ENCODE measurements at places on chromosomes 5 and 9. TPM values are rescaled to one million over a fixed set of nuclear protein-coding genes. Genes with fewer than 3 reads are reported as not detected.

GRCh38 chr5:73770172-73771025 is 144.4 kb downstream of the ARHGEF28 start:
- no peak overlapping the region for H3K27ac ChIP-seq
- DNase-seq, result no peak
- no peaks in the 10 kb centered on the region for H3K27me3 ChIP-seq
- no peak overlapping the region for H3K4me3 ChIP-seq

- DNase-seq, result peak; percentile 61
- peaks cover 28% of the 10 kb centered on the region for H3K36me3 ChIP-seq
- H3K27me3 ChIP-seq, result no peaks in the 10 kb centered on the region
- H3K4me1 ChIP-seq, result no peaks in the 10 kb centered on the region
These were observed 53.0 kb downstream of the ERGIC1 start for GRCh38 chr5:172886974-172887501.

DNA sequence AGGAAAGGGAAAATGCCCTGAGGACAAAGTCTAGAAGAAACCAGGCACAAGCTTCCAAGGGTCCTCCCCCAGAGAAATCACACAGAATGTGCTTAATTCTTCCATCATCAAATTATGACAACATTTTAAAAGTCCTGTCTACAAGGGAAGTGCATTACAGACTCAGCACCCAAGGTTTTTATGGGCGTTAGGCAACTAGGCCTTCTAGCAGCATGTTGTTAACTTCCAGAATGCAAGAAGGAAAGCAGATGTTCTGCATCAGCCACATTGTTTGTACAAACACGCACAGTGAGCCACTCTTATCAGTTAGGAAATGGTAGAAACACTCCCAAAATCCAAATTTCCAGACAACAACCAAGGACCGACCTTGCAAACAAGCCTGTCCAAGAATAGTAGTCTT is 26.5 kb downstream of the SMC5 start:
- no peak for DNase-seq
- H3K27me3 ChIP-seq, result no peaks in the 10 kb centered on the region
- no peak overlapping the region for H3K27ac ChIP-seq
- no peaks in the 10 kb centered on the region for H3K36me3 ChIP-seq
- H3K4me3 ChIP-seq, result no peak overlapping the region
- no peaks in the 10 kb centered on the region for H3K4me1 ChIP-seq

DNA sequence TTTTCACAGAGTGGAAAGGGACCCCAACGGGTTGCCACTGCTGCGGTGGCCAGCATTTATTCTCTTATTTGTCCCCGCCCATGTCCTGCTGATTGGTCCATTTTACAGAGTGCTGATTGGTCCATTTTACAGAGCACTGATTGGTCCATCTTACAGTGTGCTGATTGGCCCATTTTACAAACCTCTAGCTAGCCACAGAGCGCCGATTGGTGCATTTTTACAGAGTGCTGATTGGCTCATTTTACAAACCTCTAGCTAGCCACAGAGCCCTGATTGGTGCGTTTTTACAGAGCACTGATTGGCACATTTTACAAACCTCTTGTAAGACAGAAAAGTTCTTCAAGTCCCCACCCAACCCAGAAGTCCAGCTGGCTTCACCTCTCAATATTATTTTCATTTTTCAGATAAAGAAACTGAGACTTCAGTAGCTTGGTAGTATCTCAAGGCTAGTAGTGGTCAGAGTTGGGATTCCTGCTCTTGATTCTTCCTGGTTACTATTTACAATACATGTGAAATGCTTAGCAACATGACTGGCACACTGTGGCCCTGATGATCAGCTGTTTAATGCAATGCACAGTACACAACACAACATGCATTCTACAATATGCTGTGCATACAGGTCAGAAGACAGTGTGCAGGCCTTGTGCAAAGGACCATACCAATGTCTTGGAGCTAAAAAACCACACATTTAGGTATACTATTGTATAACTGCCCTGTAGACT is 63.6 kb upstream of the BOD1 start:
- no peaks in the 10 kb centered on the region for H3K27me3 ChIP-seq
- no peak overlapping the region for H3K27ac ChIP-seq
- no peak overlapping the region for H3K4me3 ChIP-seq
- H3K36me3 ChIP-seq, result no peaks in the 10 kb centered on the region

- no peak for DNase-seq
- no peaks in the 10 kb centered on the region for H3K4me1 ChIP-seq
- no peak overlapping the region for H3K27ac ChIP-seq
- H3K36me3 ChIP-seq, result no peaks in the 10 kb centered on the region
These were observed 107.5 kb downstream of the ROR2 start for GRCh38 chr9:91842358-91843049.

- H3K4me3 ChIP-seq, result no peak overlapping the region
- no peak for DNase-seq
- H3K27ac ChIP-seq, result no peak overlapping the region
- H3K4me1 ChIP-seq, result no peaks in the 10 kb centered on the region
- no peaks in the 10 kb centered on the region for H3K27me3 ChIP-seq
These were observed 52.4 kb upstream of the HMHB1 start for GRCh38 chr5:143759396-143760130.

DNA sequence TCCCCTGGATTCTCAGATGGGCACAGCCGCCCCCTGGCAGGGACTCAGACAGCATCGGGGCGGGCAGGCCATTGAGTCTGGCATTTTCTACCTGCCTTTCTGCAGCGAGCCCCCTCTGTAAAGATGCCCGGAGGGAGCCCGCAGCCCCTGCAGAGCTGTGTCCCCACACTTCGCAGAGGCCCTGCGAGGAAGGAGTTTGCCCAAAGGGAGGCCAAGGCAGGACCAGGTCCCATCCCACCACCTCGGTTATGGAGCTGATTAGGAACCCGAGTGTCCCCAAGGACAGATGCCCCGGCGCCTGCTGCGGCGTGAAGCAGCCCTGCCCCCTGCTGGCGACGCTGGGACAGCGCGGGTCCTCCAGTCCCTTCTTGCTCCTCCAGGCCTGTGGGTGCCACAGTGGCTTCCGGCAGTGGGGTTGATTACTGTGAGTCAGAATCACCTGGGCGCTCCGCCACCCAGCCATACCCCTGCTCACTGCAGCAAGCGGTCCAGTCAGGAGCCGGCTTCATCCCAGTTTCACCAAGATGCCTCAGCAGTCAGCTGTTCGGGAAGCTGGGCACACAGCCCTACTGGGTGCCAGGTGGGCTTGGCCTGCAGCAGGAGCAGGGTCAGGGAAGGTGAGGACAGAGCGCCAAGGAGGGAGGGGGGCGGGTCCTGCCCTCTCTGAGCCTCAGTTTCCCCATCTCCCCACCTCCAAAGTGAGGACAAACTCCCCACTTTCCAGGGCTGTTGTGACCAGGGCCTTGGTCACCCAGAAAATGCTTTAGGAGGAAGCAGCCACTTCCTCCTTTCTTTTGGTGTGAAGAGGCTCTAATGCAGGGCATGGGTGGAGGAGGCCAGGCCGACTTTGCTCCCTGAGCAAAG is 117.2 kb downstream of the RXRA start:
- no peaks in the 10 kb centered on the region for H3K27me3 ChIP-seq
- no peaks in the 10 kb centered on the region for H3K36me3 ChIP-seq
- DNase-seq, result peak; percentile 72
- peaks cover 5% of the 10 kb centered on the region for H3K4me1 ChIP-seq
- H3K27ac ChIP-seq, result no peak overlapping the region
- no peak overlapping the region for H3K4me3 ChIP-seq

DNA sequence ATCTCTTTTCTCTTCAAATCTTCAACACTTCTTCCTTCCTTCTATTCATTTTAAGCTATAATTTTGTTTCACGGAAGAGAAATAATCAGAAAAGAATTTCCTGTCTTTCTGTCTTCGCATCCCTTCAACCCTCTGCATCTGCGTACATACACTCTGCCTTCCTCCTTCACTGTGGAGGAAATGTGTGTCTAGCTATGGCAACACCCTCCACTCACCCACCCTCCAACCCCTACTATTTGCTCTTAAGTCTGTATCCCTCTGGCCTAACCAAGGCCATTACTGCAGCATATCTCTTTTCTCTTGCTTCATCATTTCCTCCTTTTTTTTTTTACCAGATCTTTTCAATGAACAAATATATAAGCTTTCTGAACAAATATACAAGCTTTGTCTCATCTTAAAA is 105.7 kb upstream of the NUDT12 start:
- H3K4me1 ChIP-seq, result no peaks in the 10 kb centered on the region
- no peak for DNase-seq
- H3K27me3 ChIP-seq, result no peaks in the 10 kb centered on the region
- no peaks in the 10 kb centered on the region for H3K36me3 ChIP-seq

DNA sequence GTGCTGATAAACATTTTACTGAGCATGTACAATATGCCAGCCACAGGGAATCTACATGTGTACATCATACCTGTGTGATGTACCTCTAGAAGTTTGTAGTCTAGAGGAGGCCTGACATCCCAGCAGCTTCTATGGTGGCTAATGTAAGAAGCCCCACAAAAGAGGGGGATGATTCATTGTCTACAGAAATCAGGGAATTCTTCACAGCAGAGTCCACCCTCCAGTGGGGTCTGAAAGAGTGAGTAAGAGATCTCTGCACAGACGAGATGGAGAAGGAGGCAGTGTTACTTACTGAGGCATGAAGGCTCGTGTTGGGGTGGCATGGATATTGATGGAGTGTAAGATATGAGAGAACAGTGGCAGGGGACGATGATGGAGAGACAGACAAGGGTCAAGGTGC is 103.0 kb downstream of the NTRK2 start:
- no peak for DNase-seq
- no peaks in the 10 kb centered on the region for H3K4me1 ChIP-seq
- H3K27me3 ChIP-seq, result no peaks in the 10 kb centered on the region
- H3K27ac ChIP-seq, result no peak overlapping the region

DNA sequence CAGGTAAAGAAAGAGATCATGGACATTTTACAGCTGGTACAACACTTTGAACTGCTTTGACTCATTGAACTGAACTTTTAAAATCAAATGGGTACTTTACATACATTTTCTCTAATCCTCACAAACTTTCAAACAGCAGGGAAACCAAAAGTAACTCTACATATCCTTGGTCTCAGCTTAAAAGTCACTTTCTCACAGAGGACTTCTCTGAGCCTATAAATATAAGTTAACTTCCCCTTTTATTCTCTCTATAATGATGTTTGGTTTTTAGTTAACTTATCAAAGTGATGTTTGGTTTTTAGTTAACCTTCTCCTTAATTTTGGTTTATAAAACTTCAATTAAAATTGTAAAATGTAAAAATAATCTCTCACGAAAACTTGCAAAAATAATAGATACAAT is 209.8 kb downstream of the MCTP1 start:
- DNase-seq, result no peak
- peaks cover 8% of the 10 kb centered on the region for H3K4me1 ChIP-seq
- no peak overlapping the region for H3K27ac ChIP-seq
- no peaks in the 10 kb centered on the region for H3K36me3 ChIP-seq
- H3K27me3 ChIP-seq, result no peaks in the 10 kb centered on the region
- H3K4me3 ChIP-seq, result no peak overlapping the region

DNA sequence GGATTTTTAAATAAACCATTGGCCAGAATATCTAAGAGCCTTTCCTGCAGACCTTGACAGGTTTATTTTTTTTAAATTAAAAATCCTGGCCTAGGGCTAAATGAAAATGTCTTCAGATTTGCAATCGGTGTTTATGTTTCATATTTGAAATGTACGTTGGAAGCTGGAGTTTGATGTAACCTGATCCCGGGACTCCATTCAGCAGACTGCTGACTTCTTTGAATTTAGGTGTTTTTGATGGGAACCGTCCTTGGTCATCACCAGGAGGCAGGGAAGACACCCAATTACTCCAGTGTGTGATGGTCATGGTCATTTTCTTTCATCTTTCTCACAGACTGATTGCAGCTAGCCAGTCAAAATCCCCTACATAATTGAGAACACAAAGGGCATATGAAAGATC is 60.1 kb upstream of the BRINP1 start:
- DNase-seq, result no peak
- no peak overlapping the region for H3K27ac ChIP-seq
- no peak overlapping the region for H3K4me3 ChIP-seq
- H3K4me1 ChIP-seq, result no peaks in the 10 kb centered on the region

- H3K4me1 ChIP-seq, result peaks cover 29% of the 10 kb centered on the region
- DNase-seq, result no peak
- H3K27ac ChIP-seq, result peak overlapping the region; percentile 86
- no peaks in the 10 kb centered on the region for H3K36me3 ChIP-seq
- no peaks in the 10 kb centered on the region for H3K27me3 ChIP-seq
These were observed 6.2 kb downstream of the ASS1 start for GRCh38 chr9:130451004-130451390.

DNA sequence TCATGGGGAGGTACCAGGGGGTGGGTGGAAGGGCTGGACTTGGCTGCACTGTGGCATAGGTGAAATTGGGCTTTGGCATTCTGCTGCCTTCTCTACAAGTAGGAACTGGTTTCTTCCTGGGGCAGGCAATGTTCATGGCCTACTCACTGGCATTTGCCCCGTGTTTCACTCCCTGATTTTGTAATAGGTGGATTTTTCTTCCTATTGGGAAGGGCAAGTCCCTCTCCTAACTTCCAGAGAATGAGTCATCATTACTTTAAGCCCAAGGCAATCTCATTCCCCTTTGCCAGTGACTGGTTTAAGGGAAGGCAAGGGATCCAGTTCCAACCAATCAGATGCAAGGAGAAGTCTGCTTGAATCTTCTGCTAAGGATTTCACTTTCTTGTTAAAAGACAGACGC is 67.9 kb upstream of the ANKRD55 start:
- no peak for DNase-seq
- no peaks in the 10 kb centered on the region for H3K27me3 ChIP-seq
- no peak overlapping the region for H3K27ac ChIP-seq
- no peak overlapping the region for H3K4me3 ChIP-seq
- peaks cover 9% of the 10 kb centered on the region for H3K4me1 ChIP-seq

- DNase-seq, result peak; percentile 19
- no peaks in the 10 kb centered on the region for H3K36me3 ChIP-seq
- peaks cover 20% of the 10 kb centered on the region for H3K4me1 ChIP-seq
- no peak overlapping the region for H3K4me3 ChIP-seq
- no peaks in the 10 kb centered on the region for H3K27me3 ChIP-seq
These were observed 576.3 kb downstream of the PDE4D start for GRCh38 chr5:59317023-59317773.

GRCh38 chr5:150606476-150606875 is 34.0 kb upstream of the SYNPO start:
- H3K4me3 ChIP-seq, result no peak overlapping the region
- H3K4me1 ChIP-seq, result no peaks in the 10 kb centered on the region
- H3K36me3 ChIP-seq, result no peaks in the 10 kb centered on the region
- DNase-seq, result no peak
- H3K27me3 ChIP-seq, result no peaks in the 10 kb centered on the region

GRCh38 chr9:18405240-18405639 is 68.7 kb upstream of the ADAMTSL1 start:
- no peak for DNase-seq
- H3K27ac ChIP-seq, result no peak overlapping the region
- H3K4me1 ChIP-seq, result no peaks in the 10 kb centered on the region
- no peaks in the 10 kb centered on the region for H3K36me3 ChIP-seq
- no peak overlapping the region for H3K4me3 ChIP-seq
- no peaks in the 10 kb centered on the region for H3K27me3 ChIP-seq

PKD2L2 gene
- not detected for total RNA-seq

PCDHB15 gene
- 5.4 TPM for total RNA-seq

TLE4 gene
- total RNA-seq, result 28.0 TPM

SOX30 gene
- not detected for total RNA-seq

DDX4 gene
- total RNA-seq, result not detected

GHR gene
- total RNA-seq, result 30.2 TPM

AGXT2 gene
- not detected for total RNA-seq
